ENCODE measurements at places on chromosomes 13 and 19. TPM values are rescaled to one million over a fixed set of nuclear protein-coding genes. Genes with fewer than 3 reads are reported as not detected.

ATXN8OS gene
- polyA plus RNA-seq, result not detected

SLITRK1 gene
- polyA plus RNA-seq, result not detected

NLRP5 gene
- polyA plus RNA-seq, result not detected

FDX2 gene
- polyA plus RNA-seq, result 27.9 TPM

FFAR1 gene
- 0.18 TPM for polyA plus RNA-seq

HCST gene
- polyA plus RNA-seq, result 130 TPM

MLLT1 gene
- 10.1 TPM for polyA plus RNA-seq

COL4A2 gene
- 116 TPM for polyA plus RNA-seq

KLK10 gene
- polyA plus RNA-seq, result 0.06 TPM

LENG9 gene
- polyA plus RNA-seq, result 3.5 TPM

OSCAR gene
- 18.2 TPM for polyA plus RNA-seq

FCHO1 gene
- 20.3 TPM for polyA plus RNA-seq

ZSCAN5B gene
- polyA plus RNA-seq, result 0.03 TPM

HSPB6 gene
- polyA plus RNA-seq, result 2.9 TPM

PEX11G gene
- 7.8 TPM for polyA plus RNA-seq

UNC13A gene
- 0.73 TPM for polyA plus RNA-seq

KIR2DL1 gene
- 0.29 TPM for polyA plus RNA-seq

ITM2B gene
- polyA plus RNA-seq, result 311 TPM

CEACAM20 gene
- polyA plus RNA-seq, result not detected

WIZ gene
- 14.8 TPM for polyA plus RNA-seq

SIGLEC5 gene
- polyA plus RNA-seq, result not detected

FGF9 gene
- 0.11 TPM for polyA plus RNA-seq

CFD gene
- polyA plus RNA-seq, result 25.3 TPM

LATS2 gene
- 2.5 TPM for polyA plus RNA-seq

LPAR6 gene
- polyA plus RNA-seq, result 39.6 TPM

TMEM238 gene
- not detected for polyA plus RNA-seq

KLK2 gene
- 0.65 TPM for polyA plus RNA-seq

KATNAL1 gene
- 0.78 TPM for polyA plus RNA-seq

ZNF723 gene
- polyA plus RNA-seq, result not detected
